Transverse colon (tissue), 4 donors: ENCODE measurements at places on chromosomes 6 and 20.
A peak's percentile ranks its signal among the peaks of the same experiment; 100 is the strongest.

GRCh38 chr6:11194356-11195218 lies 37.9 kb downstream of the NEDD9 start:
- no peak for DNase-seq

GRCh38 chr20:35617397-35618262 lies 2.0 kb downstream of the SPAG4 start:
- peak; percentile 65 for DNase-seq

- no peak for DNase-seq
Observed at GRCh38 chr6:80967609-80968008, 784.9 kb downstream of the TENT5A start.

DNA sequence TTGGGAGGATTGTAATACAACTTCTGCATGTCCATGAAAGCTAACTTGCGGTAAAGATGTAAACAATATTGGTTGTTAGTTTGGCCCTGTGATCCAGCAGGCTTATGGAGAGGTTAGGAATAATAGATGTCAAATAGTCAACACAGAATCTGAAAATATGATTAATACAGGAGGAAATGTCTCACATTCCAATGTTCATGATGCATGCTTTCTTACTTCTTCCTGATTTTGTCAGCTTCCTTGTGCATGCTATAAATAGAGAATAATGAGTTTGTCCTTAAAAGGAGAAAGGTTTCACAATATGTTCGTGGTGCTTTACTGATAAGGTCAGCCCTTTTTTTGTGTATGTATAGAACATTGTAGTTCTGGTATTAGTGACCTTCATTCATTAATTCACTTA lies 136.7 kb downstream of the MMUT start:
- no peak for DNase-seq
